ACHN (cell line): ENCODE measurements at places on chromosomes 16 and 17.

DNA sequence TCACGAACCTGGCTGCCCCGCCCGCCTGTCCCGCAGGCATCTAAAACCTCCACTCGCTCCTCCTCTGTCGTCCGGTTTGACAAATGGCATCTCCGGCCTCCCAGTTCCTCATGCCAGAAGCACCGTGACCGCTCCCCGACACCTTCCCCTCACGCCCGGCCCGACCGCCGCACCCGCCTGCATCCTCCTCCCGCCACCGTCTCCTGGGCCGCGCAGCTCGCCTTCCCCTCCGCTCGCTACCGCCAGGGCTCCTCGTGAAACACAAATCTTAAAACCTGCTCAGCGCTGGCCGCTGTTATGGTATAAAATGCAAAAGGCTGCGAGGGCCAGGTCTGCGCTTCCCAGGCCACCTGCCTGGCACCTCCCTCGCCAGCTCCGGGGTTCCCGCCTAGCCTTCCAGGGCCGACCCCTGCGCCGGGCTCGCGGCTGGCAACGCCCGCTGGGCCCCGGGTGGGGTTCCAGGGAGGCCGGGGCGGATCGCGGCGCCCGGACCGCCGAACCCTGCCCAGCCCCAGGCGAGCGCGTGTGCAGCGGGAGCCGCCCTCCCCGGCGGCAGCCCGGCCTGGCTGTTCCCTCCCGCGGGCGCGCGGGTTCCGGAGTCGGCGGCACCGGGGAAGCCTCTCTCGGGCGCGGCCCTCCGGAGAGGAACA, 488 bp downstream of the SPSB3 start:
- peak; percentile 41 for DNase-seq

DNA sequence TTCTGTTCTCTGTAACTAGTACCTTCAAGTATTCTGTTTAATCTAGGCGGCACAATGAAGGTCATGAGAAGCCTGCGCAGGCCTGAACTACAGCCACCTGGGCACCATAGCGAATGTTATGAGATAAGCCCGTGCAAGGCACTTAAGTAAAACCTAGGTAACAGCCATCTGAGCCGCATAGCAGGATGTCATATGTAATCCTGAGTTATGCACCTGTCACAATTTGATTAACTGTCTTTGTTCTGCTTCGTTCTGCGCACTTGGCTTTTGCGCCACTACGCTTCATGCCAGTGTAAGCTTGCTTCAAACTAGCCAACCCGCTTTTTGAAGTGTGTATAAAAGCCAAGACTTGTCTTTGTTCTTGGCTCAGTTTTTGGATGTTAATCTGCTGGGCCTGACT, 449.8 kb downstream of the KCNJ18 start:
- no peak for DNase-seq

DNA sequence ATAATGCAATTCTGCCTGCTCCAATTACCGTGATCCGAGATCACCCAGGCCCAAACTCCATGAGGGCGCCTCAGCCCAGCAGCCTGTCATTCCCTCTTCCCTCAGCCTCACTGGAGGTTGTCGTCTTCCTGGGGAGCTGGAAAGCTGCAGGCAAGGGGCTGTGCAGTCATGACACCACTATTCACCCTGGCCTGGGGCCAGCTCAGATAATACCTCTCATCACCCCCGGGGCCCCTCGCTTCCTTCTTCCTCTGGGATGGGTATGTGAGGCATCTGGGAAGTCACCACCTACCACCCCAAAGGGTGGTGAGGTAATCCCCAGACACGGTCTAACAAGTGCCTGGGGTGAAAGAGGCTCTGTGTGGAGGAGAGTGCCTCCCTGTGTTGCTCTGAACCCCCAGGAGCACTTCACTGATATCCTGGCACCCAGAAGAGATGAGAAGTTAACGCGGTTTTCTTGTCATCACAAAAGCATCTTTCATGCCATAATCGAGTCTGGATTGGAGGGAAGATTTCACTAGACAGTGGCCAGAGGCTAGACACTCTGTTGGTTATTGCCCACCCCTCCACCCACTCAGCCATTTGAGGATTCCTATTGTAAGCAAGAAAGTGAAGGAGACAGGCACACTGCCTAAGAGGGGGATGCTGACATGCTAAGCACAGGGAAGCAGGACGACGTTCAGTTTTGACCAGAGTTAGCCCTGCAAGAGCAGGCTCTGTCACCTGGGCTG, 18.4 kb downstream of the CFAP20 start:
- peak; percentile 70 for DNase-seq

DNA sequence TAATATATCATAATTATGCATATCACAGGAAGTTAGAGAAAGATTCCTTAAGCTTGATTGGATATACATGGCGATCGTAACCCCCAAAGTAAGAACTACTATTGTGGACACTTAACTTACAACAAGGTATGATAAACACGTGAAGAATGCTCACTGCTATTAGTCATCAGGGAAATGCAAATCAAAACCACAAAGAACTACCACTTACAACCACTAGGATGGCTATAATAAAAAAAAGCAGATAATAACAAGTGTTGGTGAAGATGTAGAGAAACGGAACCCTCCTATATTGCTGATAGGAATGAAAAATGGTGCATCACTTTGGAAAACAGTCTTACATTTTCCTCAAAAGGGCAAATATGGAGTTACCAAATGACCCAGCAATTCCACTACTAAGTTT, 265.9 kb downstream of the SLC39A11 start:
- peak; percentile 34 for DNase-seq

DNA sequence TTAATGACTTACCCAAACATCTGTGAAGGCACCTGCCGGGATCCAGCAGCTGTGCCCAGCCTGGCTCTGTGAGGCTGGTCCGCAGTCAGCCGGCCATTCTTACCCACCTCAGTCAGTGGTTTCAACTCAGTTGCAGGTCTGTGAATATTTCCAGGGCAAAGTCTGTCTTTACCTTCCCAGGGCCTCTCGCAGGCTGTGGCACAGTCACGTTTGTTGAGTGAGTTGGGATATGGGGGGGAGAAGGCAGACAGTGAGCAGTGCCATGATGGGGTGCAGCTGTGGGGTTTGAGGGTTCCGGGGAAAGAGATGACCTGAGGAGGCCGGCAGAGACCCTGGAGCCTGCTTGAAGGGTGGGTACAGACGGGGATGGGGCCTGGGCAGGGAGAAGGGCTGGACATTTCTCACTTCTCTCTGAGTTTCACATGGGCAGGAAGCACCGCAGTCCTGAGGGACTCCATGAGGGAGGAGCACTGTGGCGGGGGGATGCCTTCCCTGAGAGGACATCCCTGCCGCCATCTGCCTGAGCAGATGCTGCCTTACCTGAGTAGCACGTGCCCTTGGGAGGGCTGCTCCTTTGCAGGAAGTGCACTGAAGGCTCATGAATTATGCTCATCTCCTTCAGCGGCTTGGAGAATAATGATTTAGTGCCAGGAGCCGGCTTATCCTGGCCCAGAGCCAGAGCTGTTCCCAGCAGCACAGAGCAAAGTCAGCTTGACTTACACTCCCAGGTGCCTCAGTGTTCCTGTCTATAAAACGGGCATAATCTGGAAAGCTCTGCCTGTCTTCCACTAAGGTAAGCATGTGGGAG, 48.1 kb downstream of the KSR1 start:
- no peak for DNase-seq

DNA sequence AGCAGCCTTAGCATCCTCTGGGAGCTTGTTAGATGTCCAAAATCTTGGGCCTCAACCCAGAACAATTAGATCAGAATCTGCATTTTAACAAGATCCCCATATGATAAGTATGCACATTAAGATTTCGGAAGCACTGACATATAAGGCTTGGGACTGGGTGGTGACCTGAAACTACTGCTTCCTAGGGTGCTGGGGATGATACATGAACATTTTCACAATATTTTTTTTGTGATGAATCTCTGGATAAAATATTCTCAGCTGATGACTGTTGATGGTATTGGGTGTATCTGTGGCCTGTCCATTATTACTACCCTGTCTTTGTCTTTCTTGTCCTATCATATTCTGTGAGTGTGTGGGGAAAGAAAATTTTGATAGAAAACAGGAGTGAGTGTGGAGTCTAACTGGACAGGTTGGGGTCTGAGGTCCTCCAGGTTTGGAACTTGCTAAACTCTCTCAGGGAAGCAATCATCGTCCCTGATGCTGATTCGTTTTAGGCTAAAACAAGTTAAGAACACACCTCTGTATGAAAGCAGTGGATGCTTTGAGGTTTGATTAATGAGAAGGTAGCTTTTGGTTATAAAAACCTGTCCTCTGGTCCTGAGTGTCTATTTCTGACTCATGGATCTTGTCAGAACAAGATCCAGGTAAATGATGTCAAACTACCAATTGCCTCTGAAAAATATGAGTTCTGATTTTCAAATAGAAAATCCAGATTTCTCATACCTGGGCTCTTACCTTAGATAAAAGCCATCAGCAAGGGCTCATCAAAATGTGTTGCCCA, 23.2 kb downstream of the KRT23 start:
- DNase-seq: no peak

DNA sequence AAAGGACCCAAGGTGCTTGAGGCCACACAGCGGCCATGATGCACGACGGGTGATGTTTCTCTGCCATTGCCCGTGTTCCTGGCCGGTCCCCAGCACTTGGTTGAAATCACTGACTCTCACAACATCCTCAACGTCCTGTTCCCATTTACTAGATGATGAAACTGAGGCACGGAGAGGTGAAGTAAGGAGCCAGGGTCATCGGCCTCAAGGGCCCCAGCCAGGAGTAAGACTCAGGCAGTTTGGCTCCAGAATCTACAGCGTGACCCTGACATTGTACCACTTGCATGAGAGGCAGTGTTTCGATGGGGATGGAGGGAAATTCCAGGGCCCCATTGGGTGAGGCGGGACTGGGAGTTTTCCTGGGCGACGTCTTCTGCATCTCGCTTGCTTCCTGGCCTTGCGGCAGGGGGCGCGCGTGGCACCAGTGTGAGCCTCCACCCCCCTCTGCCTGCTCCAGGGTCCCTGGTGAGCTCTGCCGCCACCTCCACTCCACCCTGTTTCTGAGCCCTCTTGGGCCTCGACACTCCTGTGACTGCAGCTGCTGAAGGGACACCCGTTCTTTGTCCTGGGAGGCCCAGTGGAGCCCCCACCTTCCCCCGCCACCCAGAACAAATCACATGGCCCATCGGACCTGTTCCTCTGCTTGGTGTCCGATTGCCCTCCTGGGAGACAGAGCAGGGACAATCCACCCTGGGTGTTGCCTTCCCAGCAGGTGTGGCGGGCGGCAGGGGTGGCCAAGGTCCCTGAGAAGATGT, 133.0 kb upstream of the GSE1 start:
- peak; percentile 57 for DNase-seq

DNA sequence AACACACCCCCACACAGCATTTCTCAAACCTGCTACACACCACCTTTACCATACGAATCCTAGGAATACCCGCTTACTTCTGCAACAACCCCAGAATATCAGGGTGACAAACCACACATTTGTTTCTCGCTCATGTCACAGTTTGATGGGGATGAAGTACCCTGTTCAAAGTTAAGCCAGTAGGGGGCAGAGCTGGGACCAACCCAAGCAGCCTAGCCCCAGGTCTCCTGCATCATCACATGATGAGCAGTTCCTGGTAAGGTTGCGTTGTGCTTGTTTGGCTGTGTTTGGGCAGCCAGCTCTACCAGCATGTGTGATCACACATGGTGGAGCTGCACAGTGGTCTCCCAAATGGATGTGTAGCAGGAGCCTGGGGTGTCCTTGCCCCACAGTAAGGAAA, 103.6 kb upstream of the C16orf82 start:
- peak; percentile 27 for DNase-seq

GRCh38 chr17:58219789-58220183, 731 bp upstream of the MKS1 start:
- no peak for DNase-seq

- DNase-seq: no peak
Measured at GRCh38 chr17:46792071-46792470, 26.4 kb downstream of the WNT3 start.

DNA sequence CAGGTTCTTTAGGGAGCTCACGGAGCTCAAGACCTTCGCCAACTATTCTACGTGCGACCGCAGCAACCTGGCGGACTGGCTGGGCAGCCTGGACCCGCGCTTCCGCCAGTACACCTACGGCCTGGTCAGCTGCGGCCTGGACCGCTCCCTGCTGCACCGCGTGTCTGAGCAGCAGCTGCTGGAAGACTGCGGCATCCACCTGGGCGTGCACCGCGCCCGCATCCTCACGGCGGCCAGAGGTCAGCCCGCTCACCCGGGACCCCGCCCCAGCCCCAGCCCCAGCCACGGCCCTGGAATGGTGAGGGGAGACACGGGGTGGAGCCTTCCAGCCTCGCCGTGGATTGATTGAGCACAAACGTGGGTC, 13.5 kb downstream of the SARM1 start:
- peak; percentile 15 for DNase-seq

DNA sequence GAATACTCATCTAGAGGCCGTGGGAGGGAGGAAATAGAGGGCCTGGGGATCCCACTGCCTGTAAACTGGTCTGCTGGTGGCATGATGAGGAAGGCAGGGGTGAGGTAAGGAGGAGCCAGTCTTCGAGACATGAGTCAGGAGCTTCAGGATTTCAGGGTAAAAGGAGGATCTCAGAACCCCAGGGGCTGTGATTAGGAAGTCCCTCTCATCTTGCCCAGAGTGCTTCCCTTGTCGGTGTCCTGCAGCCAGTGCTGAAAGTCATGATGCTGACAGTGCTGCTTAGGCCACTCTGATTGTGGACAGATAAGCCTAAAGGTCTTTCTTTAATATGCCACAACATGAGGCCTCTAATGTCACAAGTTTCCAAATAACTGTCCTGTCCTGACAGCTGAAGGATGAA, 29.6 kb downstream of the COG4 start:
- DNase-seq: no peak

DNA sequence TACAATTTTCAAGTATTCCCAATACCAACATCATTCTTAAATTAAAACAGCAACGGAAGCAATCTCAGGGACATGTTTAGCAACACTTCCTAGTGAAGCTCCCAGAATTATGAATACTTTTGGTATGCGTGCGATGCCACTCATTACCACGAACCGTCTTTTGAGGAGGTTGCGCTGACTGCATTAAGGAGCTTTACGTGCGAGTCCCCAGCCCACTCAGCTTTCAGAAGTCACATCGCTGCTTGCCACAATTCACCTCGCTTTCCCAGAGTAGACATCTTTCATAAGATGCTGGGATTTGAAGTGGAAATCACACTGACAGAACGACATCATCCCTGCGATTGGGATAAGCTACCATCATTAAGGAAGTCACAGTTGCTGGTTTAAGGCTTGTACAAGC, 441.6 kb upstream of the HSBP1 start:
- no peak for DNase-seq

GRCh38 chr17:56774650-56775049, 59.1 kb downstream of the C17orf67 start:
- no peak for DNase-seq

- DNase-seq: no peak
Measured at GRCh38 chr16:85715169-85716021, 26.6 kb upstream of the GINS2 start.

- peak; percentile 59 for DNase-seq
Measured at GRCh38 chr16:58020628-58021521, 4.7 kb upstream of the MMP15 start.

GRCh38 chr16:35931722-35932121, 2472.3 kb downstream of the TP53TG3F start:
- no peak for DNase-seq
